ENCODE measurements at places on chromosomes 12 and 14. TPM values are rescaled to one million over a fixed set of nuclear protein-coding genes. Genes with fewer than 3 reads are reported as not detected.

IL22 gene
- not detected for total RNA-seq

DNA sequence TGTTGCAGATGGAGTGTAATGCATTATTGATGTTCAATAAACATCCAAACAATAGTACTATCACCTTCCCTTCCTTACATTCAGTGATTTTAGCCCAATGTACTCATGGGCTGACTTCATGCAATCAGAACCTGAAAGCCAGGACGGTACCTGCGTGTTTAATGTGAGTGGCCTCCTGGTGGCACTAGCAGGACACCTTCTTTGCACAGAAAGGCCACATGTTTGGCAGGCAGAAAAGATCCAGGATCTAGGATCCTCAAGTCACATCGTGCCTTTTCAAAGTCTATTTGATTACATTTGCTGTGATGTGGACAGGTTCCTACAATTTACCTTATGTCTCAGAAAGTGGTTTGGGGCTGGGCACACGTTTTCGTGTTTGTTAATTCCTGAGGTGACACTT is 82.9 kb downstream of the NEDD1 start:
- H3K4me1 ChIP-seq, result peaks cover 6% of the 10 kb centered on the region
- no peak for DNase-seq
- no peak overlapping the region for H3K4me3 ChIP-seq
- no peak overlapping the region for H3K27ac ChIP-seq
- peaks cover 15% of the 10 kb centered on the region for H3K27me3 ChIP-seq
- no peaks in the 10 kb centered on the region for H3K36me3 ChIP-seq

DNA sequence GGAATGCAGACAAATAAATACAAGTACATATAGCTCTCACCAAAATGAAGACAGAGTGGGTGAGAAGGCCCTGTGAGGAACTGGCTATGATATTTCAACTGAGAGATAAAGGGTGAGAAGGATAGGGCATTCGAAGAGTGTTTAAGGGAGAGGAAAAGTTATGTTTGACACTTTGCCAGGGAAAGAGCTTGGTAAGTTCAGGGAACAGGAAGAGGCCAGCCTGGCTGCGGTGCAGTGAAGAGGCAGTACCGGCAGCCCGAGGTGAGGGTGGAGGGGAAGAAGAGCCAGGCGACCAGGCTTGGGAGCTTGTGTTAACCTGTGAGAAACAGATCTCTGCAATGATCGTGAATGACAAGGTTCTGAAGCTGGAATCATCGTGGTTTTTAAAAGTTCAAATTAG is 84.7 kb upstream of the RFX4 start:
- no peak for DNase-seq
- no peaks in the 10 kb centered on the region for H3K27me3 ChIP-seq
- H3K4me1 ChIP-seq, result no peaks in the 10 kb centered on the region

GRCh38 chr14:66752109-66752508 is 244.2 kb downstream of the GPHN start:
- no peak overlapping the region for H3K4me3 ChIP-seq
- DNase-seq, result no peak
- no peak overlapping the region for H3K27ac ChIP-seq
- H3K4me1 ChIP-seq, result no peaks in the 10 kb centered on the region

LRRC10 gene
- not detected for total RNA-seq

DNA sequence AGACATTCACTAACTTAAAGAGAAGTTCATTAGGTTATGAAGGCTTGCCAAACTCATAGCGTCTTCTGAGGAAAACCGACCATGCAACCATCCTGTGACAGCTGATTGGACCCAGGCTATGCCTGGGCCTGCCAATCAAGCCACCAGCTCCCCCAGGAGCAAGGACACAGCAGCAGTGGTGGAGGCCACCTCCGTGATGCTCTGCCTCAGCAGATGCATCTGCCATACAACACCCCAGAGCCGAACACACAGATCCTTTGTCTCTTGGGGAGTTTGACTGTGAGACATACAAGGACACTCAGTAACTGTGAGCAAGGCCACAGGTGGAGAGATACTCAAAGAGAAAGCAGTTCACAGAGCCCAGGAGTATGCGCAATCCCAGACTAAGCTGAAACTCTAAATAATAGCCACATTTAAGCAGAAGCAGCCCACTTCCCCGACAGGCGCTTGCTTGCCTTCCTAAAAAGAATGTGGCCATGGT is 10.0 kb upstream of the CNIH1 start:
- no peak overlapping the region for H3K27ac ChIP-seq
- H3K4me1 ChIP-seq, result no peaks in the 10 kb centered on the region
- DNase-seq, result no peak

GRCh38 chr12:104887452-104887851 is 70.6 kb downstream of the SLC41A2 start:
- DNase-seq, result no peak
- H3K27ac ChIP-seq, result peak overlapping the region; percentile 21
- H3K4me3 ChIP-seq, result no peak overlapping the region
- peaks cover 13% of the 10 kb centered on the region for H3K4me1 ChIP-seq

DNA sequence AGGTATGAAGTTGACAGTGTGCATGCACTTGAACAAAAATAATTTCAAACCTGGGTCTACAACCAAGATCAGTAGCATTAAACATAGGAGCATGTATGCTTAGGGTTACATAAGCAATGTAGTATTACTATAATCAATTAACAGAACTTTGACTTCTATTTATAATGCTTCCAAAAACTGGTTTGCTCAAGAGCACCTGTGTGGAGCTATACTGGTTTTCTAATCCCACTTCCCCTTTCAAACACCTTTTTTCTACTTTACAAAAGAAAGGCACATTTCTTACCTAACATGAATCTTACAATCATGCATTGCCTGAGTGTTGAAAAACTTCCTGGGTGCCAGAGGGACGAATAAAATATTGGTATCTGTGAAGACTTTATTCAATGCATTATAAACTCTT is 72.7 kb downstream of the EFCAB11 start:
- H3K36me3 ChIP-seq, result no peaks in the 10 kb centered on the region
- H3K27me3 ChIP-seq, result no peaks in the 10 kb centered on the region
- no peak for DNase-seq
